Effector memory CD4-positive, alpha-beta T cell (primary cell): ENCODE measurements at places on chromosomes 7 and 10.

GRCh38 chr10:75733135-75733890 lies 301.9 kb downstream of the LRMDA start:
- no peak overlapping the region for H3K4me3 ChIP-seq
- H3K27me3 ChIP-seq = no peaks in the 10 kb centered on the region
- H3K27ac ChIP-seq = no peak overlapping the region

- no peaks in the 10 kb centered on the region for H3K36me3 ChIP-seq
- no peak for DNase-seq
These were observed 147.8 kb downstream of the MAD1L1 start for GRCh38 chr7:2084781-2085505.

- H3K4me1 ChIP-seq = peaks cover 58% of the 10 kb centered on the region
- no peaks in the 10 kb centered on the region for H3K36me3 ChIP-seq
- no peak for DNase-seq
These were observed 105.9 kb upstream of the ANLN start for GRCh38 chr7:36283711-36284130.

DNA sequence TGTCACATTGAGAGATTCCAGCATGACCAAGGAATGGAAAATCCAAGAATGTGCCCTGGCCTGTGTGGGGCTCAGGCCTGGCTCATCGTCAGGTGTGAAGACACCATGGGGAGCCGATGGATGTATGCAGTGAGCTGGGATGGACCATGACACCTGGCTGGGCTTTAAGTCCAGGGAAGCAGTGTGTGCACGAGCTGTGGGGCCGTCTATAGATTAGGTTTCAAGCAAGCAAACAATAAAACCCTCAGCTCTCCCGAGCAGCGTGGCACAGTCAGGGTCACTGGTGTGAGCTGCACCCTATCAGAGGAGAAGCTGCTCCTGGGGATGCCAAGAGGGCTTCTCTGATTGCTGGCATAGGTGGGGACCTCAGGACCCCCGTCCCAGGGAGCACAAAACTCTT lies 50.5 kb upstream of the DLG5 start:
- H3K27me3 ChIP-seq = no peaks in the 10 kb centered on the region
- no peak for DNase-seq
- H3K4me3 ChIP-seq = no peak overlapping the region
- peaks cover 55% of the 10 kb centered on the region for H3K36me3 ChIP-seq
- H3K27ac ChIP-seq = no peak overlapping the region

GRCh38 chr10:70515035-70515667 lies 36.6 kb downstream of the PALD1 start:
- no peak overlapping the region for H3K4me3 ChIP-seq
- no peak for DNase-seq
- no peaks in the 10 kb centered on the region for H3K4me1 ChIP-seq
- H3K27me3 ChIP-seq = no peaks in the 10 kb centered on the region
- no peaks in the 10 kb centered on the region for H3K36me3 ChIP-seq

DNA sequence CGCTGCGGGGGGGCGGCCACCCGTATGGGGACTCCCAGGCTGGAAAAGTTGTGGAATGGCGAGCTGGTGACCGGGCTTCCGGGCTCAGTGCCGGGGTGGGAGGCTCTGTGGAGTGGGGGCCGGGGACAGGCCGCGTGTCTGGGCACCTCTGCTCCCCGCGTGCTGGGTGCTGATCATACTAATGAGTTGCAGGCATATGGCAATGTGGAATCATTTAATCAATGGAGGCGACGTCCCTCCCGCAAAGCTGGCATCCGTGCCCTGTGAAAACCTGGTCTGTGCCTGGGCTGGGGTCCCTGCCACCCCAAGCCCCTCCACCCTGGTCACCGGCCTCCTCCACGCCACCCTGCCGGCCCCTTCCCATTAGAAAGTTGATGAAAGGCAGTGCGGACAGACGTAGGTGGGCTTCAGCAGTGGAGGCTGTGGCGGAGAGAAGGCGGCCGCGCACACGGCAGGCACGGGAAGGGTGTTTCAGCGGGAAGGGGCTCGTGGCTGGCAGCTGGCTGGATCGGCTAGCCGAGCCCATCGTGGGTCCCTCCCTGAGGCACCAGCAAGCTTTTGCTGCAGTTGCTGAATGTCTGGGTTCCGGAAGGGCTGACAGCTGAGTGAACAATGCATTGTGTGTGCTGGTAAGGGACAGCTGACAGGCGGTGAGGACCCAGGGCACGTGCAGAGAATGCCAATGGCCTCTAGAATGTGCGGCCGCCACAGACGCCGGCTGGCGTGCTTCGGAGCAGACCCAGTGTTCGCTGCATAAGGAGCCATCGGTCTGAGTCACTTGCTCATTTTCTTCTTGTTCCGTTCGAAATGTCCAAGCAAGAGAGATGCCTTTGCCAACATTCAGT lies 1.5 kb downstream of the ADGRA1 start:
- peaks cover 6% of the 10 kb centered on the region for H3K27me3 ChIP-seq
- H3K4me1 ChIP-seq = no peaks in the 10 kb centered on the region
